ENCODE measurements at places on chromosomes 1 and 21.

DNA sequence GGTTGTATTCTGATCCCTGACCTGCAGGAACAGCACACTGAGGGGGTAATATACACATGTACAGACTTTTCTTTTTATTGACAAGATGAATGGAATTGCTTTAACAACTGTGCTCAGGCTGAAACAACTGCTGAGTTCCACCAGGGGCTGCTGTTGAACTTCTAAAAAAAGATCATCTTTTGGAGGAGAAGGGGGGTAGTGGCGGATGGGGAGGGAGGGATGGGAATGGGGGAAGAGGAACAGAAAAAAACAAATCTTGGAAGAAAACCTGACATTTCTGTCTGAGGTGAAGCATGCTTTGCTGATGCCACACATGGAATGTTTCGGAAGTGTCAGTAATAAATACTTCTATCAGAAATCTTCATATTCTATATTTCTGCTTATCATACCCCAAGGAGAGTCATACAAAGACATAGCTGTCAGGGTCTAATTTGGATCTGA lies 75.0 kb downstream of the RWDD3 start:
- H3K4me3 ChIP-seq, result no peak overlapping the region
- H3K4me1 ChIP-seq, result no peaks in the 10 kb centered on the region
- no peaks in the 10 kb centered on the region for H3K36me3 ChIP-seq
- H3K27ac ChIP-seq, result no peak overlapping the region
- H3K27me3 ChIP-seq, result peaks cover 8% of the 10 kb centered on the region

GRCh38 chr1:234730770-234731568 lies 121.0 kb upstream of the IRF2BP2 start:
- peak; percentile 59 for DNase-seq
- H3K27me3 ChIP-seq, result no peaks in the 10 kb centered on the region

GRCh38 chr21:15063081-15063813 lies 1.6 kb downstream of the NRIP1 start:
- H3K27me3 ChIP-seq, result no peaks in the 10 kb centered on the region
- H3K4me3 ChIP-seq, result peak overlapping the region; percentile 91
- DNase-seq, result no peak
- peaks cover 62% of the 10 kb centered on the region for H3K4me1 ChIP-seq
- H3K36me3 ChIP-seq, result peaks cover 2% of the 10 kb centered on the region

- no peaks in the 10 kb centered on the region for H3K36me3 ChIP-seq
- DNase-seq, result no peak
- H3K4me3 ChIP-seq, result no peak overlapping the region
- no peaks in the 10 kb centered on the region for H3K4me1 ChIP-seq
- peaks cover 6% of the 10 kb centered on the region for H3K27me3 ChIP-seq
Measured at GRCh38 chr1:154831462-154831861, 38.6 kb downstream of the KCNN3 start.

DNA sequence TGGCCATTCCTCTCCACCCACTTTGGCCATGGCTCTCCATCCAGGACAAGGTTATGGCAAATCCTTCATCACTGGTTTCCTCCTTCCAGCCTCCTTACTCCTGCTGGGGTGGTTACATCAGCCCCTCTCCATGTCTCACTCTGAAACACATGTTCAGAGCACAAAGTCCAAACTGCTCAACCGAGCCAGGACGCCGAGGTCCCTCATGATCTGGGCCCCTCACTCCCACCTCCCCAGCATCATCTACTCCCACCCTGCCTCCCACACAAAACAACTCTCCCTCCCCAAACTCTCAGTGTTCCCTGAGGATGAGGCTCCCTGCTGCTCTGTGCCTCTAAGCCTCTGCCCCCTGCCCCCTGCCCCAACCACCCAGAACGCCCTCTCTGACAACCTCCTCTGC lies 33.3 kb upstream of the ZBTB40 start:
- no peak overlapping the region for H3K4me3 ChIP-seq
- no peaks in the 10 kb centered on the region for H3K36me3 ChIP-seq
- peaks cover 58% of the 10 kb centered on the region for H3K27me3 ChIP-seq
- DNase-seq, result no peak

DNA sequence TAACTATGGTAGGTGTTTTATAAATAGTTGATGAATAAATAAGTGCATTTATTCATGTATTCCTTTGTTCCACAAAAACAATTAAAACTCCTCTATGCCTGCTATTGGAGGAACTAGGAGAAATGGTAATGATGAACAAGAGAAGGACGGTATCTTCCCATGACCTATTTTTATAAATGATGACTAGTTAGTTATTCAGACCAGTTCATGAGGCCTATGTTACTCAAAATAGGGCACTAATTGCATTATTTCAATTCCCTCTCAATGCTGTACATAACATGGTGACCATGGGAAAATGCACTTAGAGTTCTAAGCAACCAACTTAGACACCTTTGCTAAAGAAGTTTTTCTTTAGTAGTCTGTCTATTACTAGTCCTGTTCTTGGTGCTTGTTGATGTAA lies 53.1 kb downstream of the XCL1 start:
- no peak overlapping the region for H3K27ac ChIP-seq
- no peaks in the 10 kb centered on the region for H3K4me1 ChIP-seq
- no peak for DNase-seq

DNA sequence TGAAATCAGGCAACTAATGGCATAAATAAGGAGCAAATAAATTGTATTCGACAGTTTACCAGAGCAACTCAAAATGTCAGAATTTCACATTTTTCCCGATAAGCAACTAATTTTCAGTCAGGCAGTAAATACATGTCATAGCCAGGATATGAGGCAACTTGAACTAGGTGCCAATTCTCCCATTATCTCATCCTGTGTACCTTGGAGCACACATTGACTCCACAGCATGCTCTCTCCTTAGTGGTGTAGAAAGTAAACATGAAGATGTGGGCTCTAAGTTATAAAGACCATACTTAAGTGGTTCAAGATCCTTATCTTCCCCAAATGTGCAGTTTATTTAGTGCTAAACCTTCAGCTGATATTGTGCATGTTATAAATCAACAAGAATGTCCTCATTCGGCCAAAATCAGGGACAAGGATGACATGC lies 197.8 kb downstream of the VAV3 start:
- H3K4me1 ChIP-seq, result no peaks in the 10 kb centered on the region
- no peak overlapping the region for H3K4me3 ChIP-seq
- H3K27me3 ChIP-seq, result no peaks in the 10 kb centered on the region
- peaks cover 44% of the 10 kb centered on the region for H3K36me3 ChIP-seq
- H3K27ac ChIP-seq, result no peak overlapping the region
- no peak for DNase-seq

- no peaks in the 10 kb centered on the region for H3K27me3 ChIP-seq
- H3K27ac ChIP-seq, result peak overlapping the region; percentile 99
- peak overlapping the region; percentile 98 for H3K4me3 ChIP-seq
- peaks cover 62% of the 10 kb centered on the region for H3K36me3 ChIP-seq
- peak; percentile 69 for DNase-seq
Measured at GRCh38 chr1:6028042-6028850, 17.4 kb upstream of the KCNAB2 start.

GRCh38 chr1:116904791-116905320 lies 4.9 kb upstream of the PTGFRN start:
- H3K4me3 ChIP-seq, result no peak overlapping the region
- peaks cover 15% of the 10 kb centered on the region for H3K27me3 ChIP-seq
- DNase-seq, result no peak
- H3K27ac ChIP-seq, result no peak overlapping the region
- peaks cover 6% of the 10 kb centered on the region for H3K4me1 ChIP-seq

GRCh38 chr1:181483285-181484195 lies at the start of gene CACNA1E:
TSS of gene CACNA1E (plus strand) at chr1:181483517. CDS start at chr1:181483745, 228 bp downstream.
- H3K27me3 ChIP-seq, result peaks cover 66% of the 10 kb centered on the region
- DNase-seq, result no peak
- H3K4me3 ChIP-seq, result peak within 1 kb of the TSS; percentile 66
- peak within 1 kb of the TSS; percentile 26 for H3K27ac ChIP-seq
- peaks cover 2% of the 10 kb centered on the region for H3K36me3 ChIP-seq

DNA sequence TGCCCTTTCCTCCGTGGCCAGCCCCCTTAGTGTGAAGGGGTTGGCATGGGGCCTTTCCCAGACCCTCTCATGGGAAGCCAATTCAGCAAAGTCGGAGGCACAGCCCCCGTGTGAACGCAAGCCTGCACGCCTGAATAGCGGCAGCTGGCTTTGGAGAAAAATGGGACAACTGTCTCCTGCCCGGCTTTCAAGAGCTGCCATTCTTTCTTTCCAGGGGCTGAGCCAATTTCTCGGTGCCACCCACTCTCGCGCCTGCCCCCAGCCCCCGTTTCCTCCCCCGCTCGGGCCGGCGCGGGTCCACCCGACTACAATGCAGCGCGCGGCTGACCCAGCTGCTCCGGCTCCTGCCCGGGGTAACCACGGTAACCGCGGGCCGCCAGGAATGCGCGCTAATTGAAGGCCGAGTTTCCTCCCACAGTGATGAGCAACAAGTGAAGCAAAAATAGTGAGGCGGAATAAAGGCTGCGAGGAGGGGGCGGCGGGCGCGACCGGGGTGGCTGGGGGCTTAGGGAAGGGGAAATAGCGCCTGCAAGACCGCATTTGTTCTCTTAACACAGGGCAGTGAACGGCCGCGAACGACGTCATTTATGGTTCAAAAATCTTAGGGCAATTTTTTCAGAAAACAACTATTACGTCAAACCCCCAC lies 27.8 kb downstream of the ILDR2 start:
- peak overlapping the region; percentile 80 for H3K4me3 ChIP-seq
- H3K4me1 ChIP-seq, result peaks cover 27% of the 10 kb centered on the region
- no peaks in the 10 kb centered on the region for H3K36me3 ChIP-seq
- H3K27ac ChIP-seq, result no peak overlapping the region

- H3K4me1 ChIP-seq, result no peaks in the 10 kb centered on the region
- H3K36me3 ChIP-seq, result no peaks in the 10 kb centered on the region
- no peak overlapping the region for H3K27ac ChIP-seq
- no peak overlapping the region for H3K4me3 ChIP-seq
Measured at GRCh38 chr1:67190942-67191341, 24.7 kb downstream of the IL23R start.

DNA sequence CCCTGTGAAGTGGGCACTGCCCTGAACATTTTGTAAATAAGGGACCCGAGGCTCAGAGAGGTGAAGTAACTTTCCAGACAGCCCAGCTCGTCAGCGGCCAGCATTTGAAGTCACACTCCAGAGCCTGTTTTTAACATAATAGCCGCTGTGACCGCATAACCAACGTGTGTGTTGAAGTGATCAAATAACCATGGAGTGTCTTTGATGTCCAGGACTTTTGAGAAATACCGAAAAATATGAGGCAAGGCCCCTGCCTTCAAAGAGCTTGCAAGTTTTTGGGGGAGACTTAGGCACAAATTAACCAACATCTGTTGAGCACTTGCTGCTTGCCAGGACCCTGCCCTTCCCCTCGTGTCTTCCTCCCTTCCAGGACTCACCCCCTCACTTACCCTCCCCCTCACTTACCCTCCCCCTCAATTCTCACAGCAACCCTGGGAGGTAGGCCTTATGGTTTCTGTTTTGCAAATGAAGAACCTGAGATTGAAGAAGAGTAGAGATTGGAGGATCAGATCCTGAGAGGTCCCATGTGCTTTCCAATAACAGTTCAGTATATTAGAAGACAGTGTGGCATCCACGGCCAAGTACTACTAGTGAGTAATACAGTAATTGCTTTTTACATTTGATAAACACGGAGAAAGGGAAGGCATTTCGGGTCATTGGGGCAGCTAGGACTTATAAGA lies 1.3 kb upstream of the SLC16A1 start:
- peaks cover 38% of the 10 kb centered on the region for H3K36me3 ChIP-seq

DNA sequence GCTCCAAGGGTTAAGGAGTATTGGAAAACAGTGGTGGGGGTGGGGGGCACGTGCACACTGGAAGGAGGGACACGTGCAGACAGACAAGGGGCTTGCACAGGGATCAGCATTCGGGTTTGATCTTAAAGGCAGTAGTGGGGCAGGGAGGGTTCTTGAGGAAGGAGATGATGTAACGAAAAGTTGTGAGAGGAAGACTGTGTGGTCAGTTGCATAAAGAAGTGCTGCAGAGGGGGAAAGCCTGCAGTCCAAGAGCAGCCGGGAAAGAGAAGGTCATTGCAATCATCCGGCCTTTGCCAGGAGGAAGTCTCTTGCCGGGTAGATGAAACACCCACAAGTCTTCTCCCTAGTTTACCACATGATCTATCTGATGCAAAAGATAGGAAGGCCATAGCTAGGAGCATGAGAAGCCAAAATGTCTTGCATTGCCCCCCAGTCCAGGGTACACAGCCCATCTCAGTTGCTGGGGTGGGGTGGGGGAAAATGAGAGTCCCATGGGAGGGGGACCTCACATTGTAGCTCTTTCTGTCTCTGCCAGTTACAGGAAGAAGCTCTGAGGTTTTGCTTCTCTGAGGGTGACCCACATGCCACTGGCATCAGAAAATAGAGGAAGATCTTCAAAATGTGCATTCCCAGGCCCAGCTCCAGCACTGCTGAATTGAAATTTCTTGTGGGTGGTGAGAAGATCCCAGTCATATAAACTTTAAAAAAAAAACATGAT lies 202.5 kb upstream of the RAB4A start:
- no peaks in the 10 kb centered on the region for H3K36me3 ChIP-seq
- peaks cover 6% of the 10 kb centered on the region for H3K4me1 ChIP-seq
- no peak overlapping the region for H3K27ac ChIP-seq
- no peak overlapping the region for H3K4me3 ChIP-seq

DNA sequence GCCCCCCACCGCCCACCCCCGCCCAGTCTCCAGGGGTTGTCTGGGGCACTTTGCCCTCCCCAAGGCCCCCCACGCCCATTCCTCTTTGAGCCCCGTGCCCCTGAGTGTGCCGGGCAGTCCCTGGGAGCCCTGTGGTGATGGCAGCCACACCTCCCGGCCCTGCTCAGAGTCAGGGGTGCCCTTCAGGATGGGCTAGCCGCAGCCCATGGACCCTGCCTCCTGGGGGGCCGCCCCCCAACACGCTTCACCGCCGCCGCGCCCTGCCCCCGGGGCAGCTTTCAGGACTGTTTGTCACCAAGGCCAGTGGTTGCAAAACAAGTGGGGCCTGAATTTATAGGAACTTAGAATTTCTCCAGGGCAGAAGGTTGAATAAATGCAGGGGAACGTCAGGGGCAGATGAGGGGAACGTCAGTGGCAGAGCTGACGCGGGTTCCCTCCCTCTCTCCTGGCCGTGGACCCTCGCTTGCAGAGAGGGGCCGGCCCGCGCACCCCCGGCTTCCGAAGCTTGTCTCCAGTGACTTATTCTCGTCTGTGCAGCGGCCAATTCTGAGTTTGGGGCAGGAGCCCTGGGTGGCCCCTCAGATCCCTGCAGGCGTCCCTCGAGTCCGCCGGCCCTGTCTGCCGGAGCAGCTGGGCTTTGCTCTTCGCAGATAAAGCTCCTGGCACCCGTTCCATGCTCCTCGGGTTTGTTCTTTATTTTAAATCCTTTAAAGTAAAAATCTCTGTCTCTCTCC lies 41.2 kb upstream of the ADARB1 start:
- H3K36me3 ChIP-seq, result peaks cover 15% of the 10 kb centered on the region
- H3K4me3 ChIP-seq, result no peak overlapping the region
- H3K27me3 ChIP-seq, result peaks cover 39% of the 10 kb centered on the region
- peaks cover 22% of the 10 kb centered on the region for H3K4me1 ChIP-seq
- DNase-seq, result no peak
